ENCODE measurements at places on chromosomes 16 and 17. TPM values are rescaled to one million over a fixed set of nuclear protein-coding genes. Genes with fewer than 3 reads are reported as not detected.

NACA2 gene
- total RNA-seq: not detected

GRCh38 chr17:17681744-17682292 is 560 bp downstream of the RAI1 start:
- DNase-seq: peak; percentile 72
- peak overlapping the region; percentile 95 for H3K4me3 ChIP-seq
- H3K36me3 ChIP-seq: no peaks in the 10 kb centered on the region
- peaks cover 34% of the 10 kb centered on the region for H3K4me1 ChIP-seq
- peak overlapping the region; percentile 100 for H3K27ac ChIP-seq

DNA sequence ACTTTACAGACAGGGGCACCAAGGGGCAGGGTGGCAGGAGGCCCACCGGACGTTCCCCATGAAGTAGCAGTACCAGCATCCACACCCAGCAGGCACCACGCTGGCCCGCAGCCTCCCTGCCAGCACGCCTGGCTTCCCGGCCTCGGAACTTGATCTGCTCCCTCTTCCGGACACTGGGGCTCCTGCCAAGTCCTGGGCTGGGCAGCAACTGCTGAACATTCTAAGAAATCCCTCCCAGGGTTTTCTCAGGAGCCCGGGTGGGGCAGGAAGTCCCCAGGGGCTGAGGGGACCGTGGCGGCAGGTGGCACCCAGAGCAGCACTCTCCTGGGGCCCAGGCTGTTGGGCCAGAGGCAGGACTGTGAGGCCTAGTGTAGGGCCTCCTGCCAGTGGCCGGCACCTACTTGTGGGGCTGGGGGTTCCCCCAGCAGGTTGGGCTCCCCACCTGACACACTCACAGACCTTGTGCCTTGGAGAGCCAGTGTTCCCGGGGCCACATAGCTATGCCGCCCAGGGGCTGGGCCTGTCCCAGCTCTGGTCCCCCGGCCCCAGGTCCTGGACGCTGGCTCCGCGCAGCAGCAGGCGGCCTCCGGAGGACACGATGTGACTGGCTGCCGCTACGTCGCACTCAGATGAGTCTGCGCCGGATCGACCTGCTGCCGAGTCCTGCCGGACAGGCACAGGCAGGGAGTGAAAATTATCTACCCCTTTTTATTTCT is 86.2 kb upstream of the CBX4 start:
- H3K4me1 ChIP-seq: peaks cover 37% of the 10 kb centered on the region
- H3K36me3 ChIP-seq: no peaks in the 10 kb centered on the region
- H3K4me3 ChIP-seq: no peak overlapping the region
- peak overlapping the region; percentile 98 for H3K27ac ChIP-seq
- DNase-seq: no peak

DNA sequence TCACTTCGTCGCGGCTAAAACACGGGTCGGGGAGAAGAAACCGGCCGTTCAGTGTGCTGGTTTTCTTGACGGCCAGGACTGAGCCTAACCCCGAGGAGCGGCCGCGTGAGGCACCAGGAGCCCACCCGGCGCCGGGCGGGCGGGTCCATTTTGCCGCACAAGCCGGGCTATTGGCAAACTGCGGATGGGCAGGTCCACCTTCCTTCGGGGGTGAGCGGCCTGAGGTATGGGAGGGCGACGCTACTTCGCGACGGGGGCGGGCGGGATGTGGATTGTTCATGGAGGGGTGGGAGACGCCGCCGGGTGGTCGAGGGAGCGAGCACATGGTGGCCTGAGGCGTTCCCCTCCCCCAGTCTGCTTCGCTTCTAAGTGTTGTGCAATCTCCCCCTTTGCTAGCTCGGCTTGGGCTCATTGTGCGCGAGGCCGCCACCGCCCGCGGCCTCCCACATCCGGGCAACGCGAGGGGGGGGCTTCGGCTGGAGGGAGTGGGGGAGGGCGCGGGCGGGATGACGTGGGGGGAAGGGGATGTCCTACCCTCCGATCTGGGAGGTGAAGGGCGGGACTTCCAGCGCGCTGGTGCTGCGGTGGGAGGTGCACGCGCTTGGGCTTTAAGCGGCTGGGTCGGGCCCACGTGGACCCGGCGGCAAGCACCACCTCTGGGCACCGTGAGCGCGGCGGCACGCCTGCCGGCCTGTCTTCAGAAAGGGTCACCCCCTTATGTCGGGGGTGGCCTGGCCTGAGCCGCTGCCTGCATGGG is 5.9 kb upstream of the CD68 start:
- H3K4me1 ChIP-seq: peaks cover 27% of the 10 kb centered on the region
- peaks cover 3% of the 10 kb centered on the region for H3K36me3 ChIP-seq

GRCh38 chr17:8001976-8002720 is at the start of gene GUCY2D:
TSS of gene GUCY2D (plus strand) at chr17:8002615. CDS start at chr17:8003048, 433 bp downstream.
- no peaks in the 10 kb centered on the region for H3K36me3 ChIP-seq
- DNase-seq: no peak
- no peak within 1 kb of the TSS for H3K27ac ChIP-seq
- peaks cover 65% of the 10 kb centered on the region for H3K27me3 ChIP-seq
- H3K4me1 ChIP-seq: peaks cover 9% of the 10 kb centered on the region

GRCh38 chr17:44561237-44561623 is 3.9 kb downstream of the FZD2 start:
- H3K27me3 ChIP-seq: peaks cover 2% of the 10 kb centered on the region
- no peaks in the 10 kb centered on the region for H3K4me1 ChIP-seq
- no peak overlapping the region for H3K4me3 ChIP-seq
- no peaks in the 10 kb centered on the region for H3K36me3 ChIP-seq
